ENCODE measurements at places on chromosomes 16 and 17.

GRCh38 chr17:32780721-32781120 lies 96.2 kb downstream of the MYO1D start:
- no peaks in the 10 kb centered on the region for H3K27me3 ChIP-seq
- H3K27ac ChIP-seq = no peak overlapping the region
- DNase-seq = no peak
- H3K4me1 ChIP-seq = peaks cover 3% of the 10 kb centered on the region

DNA sequence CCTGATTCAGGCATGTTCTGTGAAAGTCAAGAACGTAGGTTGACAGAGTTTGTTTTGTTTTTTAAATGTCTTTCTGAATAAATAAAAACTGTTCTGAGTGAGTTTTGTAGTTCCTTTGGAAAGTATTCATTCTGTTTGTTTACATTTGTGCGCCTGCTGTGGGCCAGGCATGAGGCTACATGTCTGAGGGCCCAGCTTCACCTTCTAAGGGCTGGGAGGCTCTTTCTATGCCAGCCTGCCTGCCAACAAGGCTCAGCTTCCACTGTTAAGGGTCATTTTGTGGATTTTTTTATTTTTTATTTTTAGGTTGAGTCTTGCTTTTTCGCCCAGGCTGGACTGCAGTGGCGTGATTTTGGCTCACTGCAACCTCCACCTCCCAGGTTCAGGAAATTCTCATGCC lies 6.1 kb downstream of the WWOX start:
- peaks cover 2% of the 10 kb centered on the region for H3K36me3 ChIP-seq
- peaks cover 8% of the 10 kb centered on the region for H3K4me1 ChIP-seq
- DNase-seq = no peak
- H3K27me3 ChIP-seq = no peaks in the 10 kb centered on the region
- H3K27ac ChIP-seq = no peak overlapping the region

GRCh38 chr17:59488805-59489204 lies 76.6 kb upstream of the DHX40 start:
- H3K36me3 ChIP-seq = no peaks in the 10 kb centered on the region
- no peak overlapping the region for H3K27ac ChIP-seq
- no peaks in the 10 kb centered on the region for H3K4me1 ChIP-seq
- H3K4me3 ChIP-seq = no peak overlapping the region

- H3K36me3 ChIP-seq = peaks cover 12% of the 10 kb centered on the region
- no peak for DNase-seq
- peaks cover 28% of the 10 kb centered on the region for H3K4me1 ChIP-seq
- H3K27me3 ChIP-seq = no peaks in the 10 kb centered on the region
Observed at GRCh38 chr17:75263055-75263454, 1.4 kb downstream of the MRPS7 start.

DNA sequence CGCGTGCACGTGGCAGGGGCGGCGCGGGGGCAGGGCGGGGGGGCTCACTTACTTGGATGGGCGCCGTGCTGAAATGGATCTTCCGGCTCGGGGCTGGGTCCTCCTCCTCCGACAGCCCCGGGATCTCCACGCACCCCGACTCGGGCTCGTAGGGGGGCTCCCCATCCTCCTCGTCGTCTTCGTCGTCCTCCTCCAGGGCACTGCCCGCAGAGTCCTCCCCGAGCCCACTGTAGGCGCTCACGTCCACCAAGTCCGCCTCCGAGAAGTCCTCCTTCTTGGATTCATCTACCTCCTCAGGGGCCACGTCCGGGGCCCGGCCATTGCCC lies 1.4 kb downstream of the PPP1R9B start:
- DNase-seq = no peak
- H3K36me3 ChIP-seq = peaks cover 15% of the 10 kb centered on the region
- no peaks in the 10 kb centered on the region for H3K27me3 ChIP-seq
- peak overlapping the region; percentile 95 for H3K4me3 ChIP-seq
- peaks cover 62% of the 10 kb centered on the region for H3K4me1 ChIP-seq
- H3K27ac ChIP-seq = peak overlapping the region; percentile 97

GRCh38 chr17:15913826-15914225 lies 31.1 kb upstream of the ADORA2B start:
- no peak for DNase-seq
- no peaks in the 10 kb centered on the region for H3K4me1 ChIP-seq
- H3K36me3 ChIP-seq = no peaks in the 10 kb centered on the region
- no peak overlapping the region for H3K27ac ChIP-seq
- no peaks in the 10 kb centered on the region for H3K27me3 ChIP-seq
- no peak overlapping the region for H3K4me3 ChIP-seq

DNA sequence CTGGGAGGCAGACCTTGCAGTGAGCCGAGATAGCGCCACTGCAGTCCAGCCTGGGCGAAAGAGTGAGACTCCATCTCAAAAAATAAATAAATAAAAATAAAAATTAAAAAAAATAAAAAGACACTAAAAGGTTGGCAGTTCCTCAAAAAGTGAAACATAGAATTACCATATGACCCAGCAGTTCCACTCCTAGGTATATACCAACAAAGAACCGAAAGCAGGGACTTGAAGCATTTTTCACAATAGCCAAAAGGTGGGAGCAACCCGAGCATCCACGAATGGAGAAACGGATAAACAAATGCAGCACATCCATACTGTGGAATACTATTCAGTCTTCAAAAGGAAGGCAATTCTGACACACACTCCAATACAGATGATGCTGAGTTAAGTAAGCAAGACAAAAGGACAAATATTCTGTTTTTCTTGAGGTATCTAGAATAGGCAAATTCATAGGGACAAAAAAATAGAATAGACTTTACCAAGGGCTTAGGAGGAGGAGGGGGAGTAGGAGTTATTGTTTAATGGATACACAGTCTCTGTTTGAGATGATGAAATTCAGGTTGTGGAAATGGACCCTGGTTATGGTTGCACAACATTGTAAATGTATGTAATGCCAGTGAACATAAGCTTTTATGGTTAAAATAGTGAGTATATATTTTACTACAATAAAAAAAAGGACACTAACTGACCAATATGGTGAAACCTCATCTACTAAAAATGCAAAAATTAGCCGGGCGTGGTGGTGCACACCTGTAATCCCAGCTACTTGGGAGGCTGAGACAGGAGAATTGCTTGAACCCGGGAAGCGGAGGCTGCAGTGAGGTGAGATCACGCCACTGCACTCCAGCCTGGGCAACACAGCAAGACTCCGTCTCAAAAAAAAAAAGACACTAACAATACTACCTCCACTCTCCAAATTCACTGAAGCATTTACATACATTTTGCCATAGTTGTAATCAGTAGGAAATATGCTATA lies 27.0 kb upstream of the SLC35B1 start:
- H3K27me3 ChIP-seq = no peaks in the 10 kb centered on the region
- no peak overlapping the region for H3K27ac ChIP-seq
- no peak for DNase-seq
- no peaks in the 10 kb centered on the region for H3K4me1 ChIP-seq
- H3K4me3 ChIP-seq = no peak overlapping the region

- no peaks in the 10 kb centered on the region for H3K4me1 ChIP-seq
- no peaks in the 10 kb centered on the region for H3K36me3 ChIP-seq
- H3K4me3 ChIP-seq = no peak overlapping the region
- H3K27me3 ChIP-seq = no peaks in the 10 kb centered on the region
Observed at GRCh38 chr17:40470932-40471828, 27.9 kb downstream of the IGFBP4 start.

DNA sequence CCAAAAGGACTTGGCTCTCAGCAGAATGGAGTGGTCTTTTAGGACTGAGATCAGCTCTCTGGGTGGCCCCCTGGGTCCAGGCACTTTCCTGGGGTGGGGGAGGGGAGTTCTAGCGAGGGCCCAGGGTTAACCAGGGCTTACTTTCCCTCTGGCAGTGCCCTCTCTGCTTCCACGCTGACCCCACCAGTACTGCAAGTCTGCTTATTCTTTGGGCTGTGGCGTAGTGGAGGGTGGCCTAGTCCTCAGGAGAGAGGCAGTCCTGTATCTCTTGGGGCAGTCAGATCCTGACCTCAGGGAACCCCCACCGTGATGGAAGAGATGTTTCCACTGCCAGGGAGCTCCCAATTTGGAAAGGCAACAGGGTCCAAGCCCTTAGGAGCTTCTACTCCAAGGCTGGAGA lies 79.4 kb downstream of the CCDC182 start:
- no peak overlapping the region for H3K4me3 ChIP-seq
- DNase-seq = no peak
- peaks cover 9% of the 10 kb centered on the region for H3K36me3 ChIP-seq

DNA sequence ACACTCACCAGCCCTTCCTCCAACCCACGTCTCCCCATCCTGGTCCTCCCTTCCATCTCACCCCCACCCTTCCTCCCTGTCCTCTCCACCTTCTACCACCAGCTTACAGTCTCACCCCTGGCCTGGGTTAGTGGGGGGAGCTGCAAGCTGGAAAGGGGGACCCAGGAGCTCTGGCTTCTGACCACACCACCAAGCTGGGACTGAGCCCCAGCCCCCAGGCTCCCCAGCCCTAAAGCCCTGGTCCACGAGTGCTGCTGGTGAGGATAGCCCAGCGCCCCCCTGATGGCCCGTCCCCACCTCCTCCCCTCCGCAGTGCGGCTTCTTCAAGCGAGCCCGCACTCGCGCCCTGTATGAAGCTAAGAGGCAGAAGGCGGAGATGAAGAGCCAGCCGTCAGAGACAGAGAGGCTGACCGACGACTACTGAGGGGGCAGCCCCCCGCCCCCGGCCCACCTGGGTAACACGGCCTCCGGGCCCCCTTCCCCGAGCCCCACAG lies 7.2 kb upstream of the PDK2 start:
- H3K36me3 ChIP-seq = no peaks in the 10 kb centered on the region
- no peak overlapping the region for H3K27ac ChIP-seq
- H3K27me3 ChIP-seq = no peaks in the 10 kb centered on the region
- H3K4me3 ChIP-seq = no peak overlapping the region

DNA sequence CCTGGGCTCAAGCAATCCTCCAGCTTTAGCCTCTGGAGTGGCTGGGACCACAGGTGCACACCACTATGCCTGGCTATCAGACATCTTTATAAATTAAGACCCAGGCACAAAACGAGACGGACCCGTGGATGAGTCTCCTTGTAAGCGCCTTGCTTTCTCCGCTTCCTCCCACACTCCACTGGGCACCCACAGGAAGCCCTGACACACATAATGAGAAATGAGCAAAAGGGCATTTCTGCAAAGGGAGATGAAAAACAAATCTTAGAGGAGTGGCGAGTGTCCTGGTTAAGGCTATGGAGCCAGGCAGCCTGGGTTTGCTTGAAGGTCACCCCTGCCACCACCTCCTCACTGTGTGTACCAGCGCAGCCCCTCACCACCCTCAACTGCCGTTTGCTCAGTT lies 56.3 kb downstream of the XYLT1 start:
- no peak overlapping the region for H3K4me3 ChIP-seq
- no peak overlapping the region for H3K27ac ChIP-seq
- H3K36me3 ChIP-seq = no peaks in the 10 kb centered on the region
- no peaks in the 10 kb centered on the region for H3K27me3 ChIP-seq
- peak; percentile 59 for DNase-seq
- H3K4me1 ChIP-seq = peaks cover 47% of the 10 kb centered on the region

DNA sequence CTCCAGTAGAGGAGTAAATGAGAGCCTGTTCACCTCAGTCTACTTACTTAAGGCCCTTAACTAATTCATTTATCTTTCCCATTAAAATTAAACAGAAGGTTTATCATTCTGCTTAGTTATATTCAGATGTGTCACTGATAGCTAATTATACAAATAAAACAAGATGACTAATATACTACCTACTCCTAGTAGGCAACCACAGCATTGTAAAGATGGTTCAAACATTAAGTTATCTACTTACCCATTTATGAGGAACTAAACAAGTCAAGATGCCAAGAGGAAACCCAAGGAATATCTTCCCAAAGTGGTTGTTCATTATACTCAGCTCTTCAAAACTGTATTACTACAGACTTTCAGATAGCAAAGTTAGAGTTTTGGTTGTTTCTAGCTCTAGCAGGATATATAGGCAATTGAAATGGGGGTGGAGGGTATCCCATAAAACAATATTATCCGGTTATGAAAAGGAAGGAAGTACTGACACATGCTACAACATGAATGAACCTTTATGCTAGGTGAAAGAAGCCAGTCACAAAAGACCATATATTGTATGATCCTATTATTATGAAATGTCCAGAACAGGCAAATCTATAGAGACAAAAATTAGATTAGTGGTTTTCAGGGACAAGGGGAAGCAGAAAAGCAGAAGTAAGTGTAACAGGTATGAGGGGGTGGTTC lies 56.5 kb downstream of the SPAG9 start:
- DNase-seq = no peak
- peaks cover 7% of the 10 kb centered on the region for H3K36me3 ChIP-seq
- H3K27me3 ChIP-seq = no peaks in the 10 kb centered on the region
- H3K27ac ChIP-seq = no peak overlapping the region
- H3K4me3 ChIP-seq = no peak overlapping the region

DNA sequence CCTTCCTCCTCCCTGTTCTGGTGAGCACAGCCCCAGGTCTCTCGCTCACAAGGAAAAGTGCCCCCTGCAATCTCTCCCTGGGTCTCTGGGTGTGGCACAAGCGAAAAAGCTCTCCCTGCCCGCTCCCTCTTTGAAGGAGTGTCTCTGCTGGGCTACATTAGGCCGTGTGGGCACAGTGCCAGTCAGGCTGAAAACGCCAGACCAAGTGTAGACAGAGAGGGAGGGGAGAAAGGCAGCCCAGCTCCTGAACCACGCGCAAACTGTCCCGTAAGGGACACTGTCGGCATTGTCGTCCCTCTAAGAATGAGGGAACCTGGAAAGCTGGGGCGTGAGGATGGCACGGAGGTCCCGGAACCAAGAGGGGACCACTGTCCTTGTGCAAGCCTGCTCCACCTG lies 3.9 kb downstream of the SMIM5 start:
- H3K36me3 ChIP-seq = no peaks in the 10 kb centered on the region
- no peaks in the 10 kb centered on the region for H3K27me3 ChIP-seq
- H3K4me1 ChIP-seq = peaks cover 18% of the 10 kb centered on the region
- no peak overlapping the region for H3K4me3 ChIP-seq
- H3K27ac ChIP-seq = no peak overlapping the region

GRCh38 chr16:68345351-68345810 lies 34.6 kb downstream of the PRMT7 start:
- H3K27me3 ChIP-seq = no peaks in the 10 kb centered on the region
- H3K4me3 ChIP-seq = no peak overlapping the region
- no peak overlapping the region for H3K27ac ChIP-seq
- no peaks in the 10 kb centered on the region for H3K4me1 ChIP-seq
- peaks cover 15% of the 10 kb centered on the region for H3K36me3 ChIP-seq
- DNase-seq = no peak

GRCh38 chr16:48082516-48082915 lies 73.3 kb downstream of the ABCC12 start:
- H3K4me3 ChIP-seq = no peak overlapping the region
- no peaks in the 10 kb centered on the region for H3K27me3 ChIP-seq
- H3K27ac ChIP-seq = no peak overlapping the region
- DNase-seq = no peak
- no peaks in the 10 kb centered on the region for H3K36me3 ChIP-seq

DNA sequence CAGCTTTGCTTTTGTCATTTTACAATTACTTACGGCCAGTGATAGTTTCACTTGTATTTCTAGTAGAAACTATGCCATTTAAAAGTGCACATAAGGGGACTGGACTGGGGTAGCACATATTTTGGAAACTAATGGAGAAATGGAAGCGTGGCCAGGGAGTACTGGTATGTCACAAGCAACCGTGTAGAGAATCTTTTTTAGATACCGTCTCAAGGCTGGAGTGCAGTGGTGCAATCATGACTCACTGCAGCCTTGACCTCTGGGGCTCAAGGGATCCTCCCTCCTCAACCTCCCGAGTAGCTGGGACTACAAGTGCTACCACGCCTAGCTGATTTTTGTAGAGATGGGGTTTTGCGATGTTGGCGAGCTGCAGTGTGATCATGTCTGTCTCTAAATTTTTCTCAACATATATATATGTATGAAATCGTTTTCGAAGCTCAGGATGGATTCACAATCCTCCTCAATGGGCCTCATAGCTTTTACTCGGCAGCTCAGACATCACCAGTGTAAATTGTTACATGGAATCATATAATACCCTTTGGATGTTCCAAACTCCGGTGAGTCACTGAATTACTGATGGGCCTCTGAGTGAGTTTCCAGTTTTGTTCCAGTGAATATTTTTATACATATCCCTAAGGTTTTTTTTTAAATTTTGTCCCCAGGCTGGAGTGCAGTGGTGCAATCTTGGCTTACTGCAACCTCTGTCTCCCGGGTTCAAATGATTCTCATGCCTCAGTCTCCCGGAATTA lies 51.7 kb downstream of the ZNF778 start:
- H3K27ac ChIP-seq = no peak overlapping the region
- DNase-seq = no peak
- H3K36me3 ChIP-seq = no peaks in the 10 kb centered on the region

All from Karpas-422 (cell line).